Thoracic aorta (tissue), 2 donors: ENCODE measurements at places on chromosomes 5 and 9. TPM values are rescaled to one million over a fixed set of nuclear protein-coding genes. Genes with fewer than 3 reads are reported as not detected.

The ELOVL7 gene
- 18.5 TPM for total RNA-seq

DNA sequence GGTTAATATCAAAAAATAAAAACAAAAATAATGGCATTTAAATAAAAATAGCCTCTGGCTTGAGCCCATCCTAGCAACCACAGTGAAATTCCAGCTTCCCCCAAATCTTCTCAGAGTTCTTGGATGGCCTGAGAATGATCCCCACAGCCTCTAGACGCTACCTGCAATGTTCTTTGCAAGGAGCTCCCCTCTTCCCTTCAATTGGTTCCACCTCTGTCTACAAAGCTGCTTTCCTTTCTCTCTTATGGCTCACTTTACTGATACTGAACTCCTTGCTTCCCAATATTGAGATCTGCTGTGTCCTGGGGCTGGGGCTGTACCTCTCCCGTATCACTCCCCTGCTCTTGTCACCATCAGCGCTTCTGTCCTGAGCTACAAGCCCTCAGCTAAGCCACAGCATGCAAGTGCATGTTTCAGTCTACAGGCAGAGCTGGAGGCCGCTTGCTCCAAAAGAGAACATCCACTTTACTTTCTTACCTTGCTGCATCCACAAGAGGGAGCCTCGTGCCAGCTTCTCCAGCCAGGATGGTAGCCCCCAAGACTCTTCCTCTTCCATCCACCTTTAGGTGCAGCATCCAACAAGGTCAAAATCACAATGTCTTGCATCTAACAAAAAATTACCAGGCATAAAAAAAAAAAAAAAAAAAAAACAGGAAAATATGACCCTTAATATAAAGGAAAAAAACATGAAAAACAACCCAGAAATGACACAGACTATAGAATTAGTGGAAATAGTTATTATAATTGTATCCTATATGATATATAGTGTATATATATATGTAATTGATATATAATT lies 57.4 kb upstream of the PRSS3 start:
- no peak overlapping the region for H3K27ac ChIP-seq
- no peaks in the 10 kb centered on the region for H3K36me3 ChIP-seq
- no peaks in the 10 kb centered on the region for H3K27me3 ChIP-seq
- DNase-seq = no peak
- no peaks in the 10 kb centered on the region for H3K4me1 ChIP-seq

The BBLN gene
- 329 TPM for total RNA-seq

DNA sequence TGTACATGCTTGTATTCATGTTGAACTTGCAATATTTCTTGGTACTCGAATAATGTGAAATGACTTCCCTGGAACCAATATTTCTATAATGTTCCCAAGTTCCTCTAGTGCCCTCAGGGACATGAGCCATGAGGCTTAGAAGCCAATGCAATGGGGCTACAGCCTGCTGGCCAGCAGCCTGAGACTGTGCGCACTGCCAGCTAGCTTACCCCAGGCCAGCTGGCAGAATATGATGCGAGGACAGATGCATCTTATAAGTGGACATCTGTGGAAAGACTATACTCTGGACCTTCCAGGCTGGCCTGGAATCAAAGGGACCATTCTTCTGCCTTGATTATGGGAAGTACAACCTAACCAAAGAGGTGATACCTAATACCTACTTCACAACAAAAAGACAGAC lies 1862.0 kb upstream of the ACO1 start:
- H3K4me3 ChIP-seq = no peak overlapping the region
- no peaks in the 10 kb centered on the region for H3K27me3 ChIP-seq
- H3K36me3 ChIP-seq = no peaks in the 10 kb centered on the region
- H3K27ac ChIP-seq = no peak overlapping the region
- no peak for DNase-seq

- no peak for DNase-seq
- no peak overlapping the region for H3K27ac ChIP-seq
- H3K4me3 ChIP-seq = no peak overlapping the region
- no peaks in the 10 kb centered on the region for H3K36me3 ChIP-seq
- no peaks in the 10 kb centered on the region for H3K27me3 ChIP-seq
Observed at GRCh38 chr5:104375345-104375744, 812.8 kb upstream of the NUDT12 start.
